ENCODE measurements at places on chromosomes 11 and 22. TPM values are rescaled to one million over a fixed set of nuclear protein-coding genes. Genes with fewer than 3 reads are reported as not detected.

DNA sequence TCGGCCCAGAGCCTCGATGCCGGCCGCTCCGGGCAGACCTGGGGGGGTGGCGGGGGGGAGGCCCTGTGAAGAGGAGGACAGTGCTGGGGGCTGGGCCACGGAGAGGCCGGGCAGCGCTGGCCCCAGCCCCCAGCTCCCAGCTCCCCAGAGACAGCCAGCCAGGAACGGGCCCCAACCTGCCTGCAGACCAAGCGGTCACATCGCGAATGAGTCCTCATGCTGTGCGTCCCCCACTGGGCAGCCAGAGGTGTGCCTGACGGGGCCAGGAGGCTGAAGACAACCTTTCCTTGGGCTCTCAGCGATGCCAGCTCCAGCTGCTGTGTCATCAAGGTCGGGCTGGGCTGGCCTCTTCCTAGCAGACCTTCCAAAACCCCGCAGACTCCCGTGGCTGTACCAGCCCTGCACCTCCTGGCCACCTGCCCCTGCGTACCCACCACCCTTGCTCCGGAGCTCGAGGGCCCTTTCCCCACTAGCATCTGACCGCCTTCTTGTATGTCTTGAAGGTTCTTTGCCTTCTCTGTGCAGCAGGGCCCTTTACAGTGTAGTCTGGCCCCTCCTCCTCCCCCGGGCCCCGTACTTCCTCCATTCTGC lies 88.4 kb downstream of the CDKN1C start:
- DNase-seq, result peak; percentile 17

DNA sequence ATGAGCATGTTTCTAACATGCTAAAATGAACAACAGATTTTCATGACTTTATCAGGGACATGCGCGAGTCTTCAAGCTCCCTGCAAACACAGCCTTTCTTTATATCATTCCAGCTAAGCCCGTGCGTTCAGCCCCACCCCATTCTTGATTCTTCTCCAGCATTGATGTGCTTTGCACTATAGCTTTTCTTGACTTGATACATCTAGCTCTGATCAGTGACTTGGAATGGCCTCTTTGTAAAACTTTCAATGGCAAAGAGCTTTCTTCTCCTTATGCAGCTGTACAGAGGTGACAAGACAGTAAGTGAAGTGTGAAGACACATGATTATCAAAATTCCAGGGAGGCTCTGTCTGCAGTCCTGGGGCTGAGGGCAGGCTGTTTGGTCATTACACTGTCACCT lies 561.0 kb downstream of the OPCML start:
- no peak for DNase-seq

GRCh38 chr11:8233691-8234424 lies 29.8 kb downstream of the LMO1 start:
- no peak for DNase-seq

- no peak for DNase-seq
Observed at GRCh38 chr11:23769214-23769613, 727.6 kb upstream of the LUZP2 start.

GRCh38 chr22:26985931-26986782 lies 328.8 kb downstream of the MIAT start:
- DNase-seq, result no peak

DNA sequence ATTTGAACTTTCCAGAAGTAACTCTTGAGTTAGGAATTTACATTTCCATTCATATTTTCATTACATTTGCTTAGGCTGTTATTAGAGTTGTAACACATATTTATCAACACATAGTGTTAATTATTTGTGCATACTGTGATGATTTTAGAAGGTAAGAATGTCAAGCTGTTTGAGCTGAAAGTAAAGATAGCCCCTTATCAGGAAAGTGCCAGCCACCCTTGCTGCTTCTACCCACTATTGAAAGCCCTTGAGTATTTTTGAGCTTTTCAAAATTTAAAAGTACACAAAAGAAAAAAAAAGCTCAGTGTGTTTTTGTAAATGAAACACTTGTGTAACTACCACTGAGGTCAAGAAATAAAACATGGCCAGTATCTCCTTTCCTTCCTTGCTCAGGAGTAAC lies 8.0 kb downstream of the APLP2 start:
- DNase-seq, result no peak

SMC1B gene
- not detected for polyA plus RNA-seq

CYP2D6 gene
- 0.19 TPM for polyA plus RNA-seq

TMEM45B gene
- not detected for polyA plus RNA-seq

JAM3 gene
- 11.9 TPM for polyA plus RNA-seq

Data from heart left ventricle (tissue), 16 donors.